ENCODE measurements at places on chromosomes 1 and 21.

DNA sequence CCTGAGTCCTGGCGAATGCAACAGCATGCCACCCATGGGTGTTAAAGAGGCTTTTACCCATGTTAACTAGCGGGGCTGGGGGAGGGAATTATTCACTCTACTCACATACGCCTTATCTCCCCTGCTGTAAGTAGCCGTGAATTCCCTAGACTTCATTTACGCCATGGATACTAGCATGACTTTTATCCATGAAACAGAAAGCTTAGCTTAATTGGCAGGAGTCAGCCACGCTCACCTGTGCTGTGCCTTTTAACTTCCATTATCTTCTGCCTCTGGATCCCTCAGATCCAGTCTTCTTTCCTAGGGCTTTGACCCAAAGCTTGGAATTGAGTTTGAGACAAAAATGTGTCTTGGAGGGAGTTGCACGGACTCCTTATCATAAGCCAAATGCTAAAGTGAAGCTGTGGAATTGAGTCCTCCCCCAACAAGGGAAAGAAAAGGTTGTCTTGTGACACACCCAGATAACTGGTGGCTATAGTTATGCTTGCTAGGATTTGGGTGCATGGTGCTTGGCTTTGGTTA lies 9.7 kb upstream of the NASP start:
- DNase-seq: no peak
- H3K27me3 ChIP-seq: no peaks in the 10 kb centered on the region
- no peak overlapping the region for H3K27ac ChIP-seq
- H3K4me3 ChIP-seq: no peak overlapping the region
- H3K36me3 ChIP-seq: peaks cover 15% of the 10 kb centered on the region

GRCh38 chr1:93919780-93920179 lies 10.6 kb upstream of the GCLM start:
- no peaks in the 10 kb centered on the region for H3K27me3 ChIP-seq
- H3K4me3 ChIP-seq: no peak overlapping the region
- H3K4me1 ChIP-seq: no peaks in the 10 kb centered on the region
- no peak for DNase-seq

DNA sequence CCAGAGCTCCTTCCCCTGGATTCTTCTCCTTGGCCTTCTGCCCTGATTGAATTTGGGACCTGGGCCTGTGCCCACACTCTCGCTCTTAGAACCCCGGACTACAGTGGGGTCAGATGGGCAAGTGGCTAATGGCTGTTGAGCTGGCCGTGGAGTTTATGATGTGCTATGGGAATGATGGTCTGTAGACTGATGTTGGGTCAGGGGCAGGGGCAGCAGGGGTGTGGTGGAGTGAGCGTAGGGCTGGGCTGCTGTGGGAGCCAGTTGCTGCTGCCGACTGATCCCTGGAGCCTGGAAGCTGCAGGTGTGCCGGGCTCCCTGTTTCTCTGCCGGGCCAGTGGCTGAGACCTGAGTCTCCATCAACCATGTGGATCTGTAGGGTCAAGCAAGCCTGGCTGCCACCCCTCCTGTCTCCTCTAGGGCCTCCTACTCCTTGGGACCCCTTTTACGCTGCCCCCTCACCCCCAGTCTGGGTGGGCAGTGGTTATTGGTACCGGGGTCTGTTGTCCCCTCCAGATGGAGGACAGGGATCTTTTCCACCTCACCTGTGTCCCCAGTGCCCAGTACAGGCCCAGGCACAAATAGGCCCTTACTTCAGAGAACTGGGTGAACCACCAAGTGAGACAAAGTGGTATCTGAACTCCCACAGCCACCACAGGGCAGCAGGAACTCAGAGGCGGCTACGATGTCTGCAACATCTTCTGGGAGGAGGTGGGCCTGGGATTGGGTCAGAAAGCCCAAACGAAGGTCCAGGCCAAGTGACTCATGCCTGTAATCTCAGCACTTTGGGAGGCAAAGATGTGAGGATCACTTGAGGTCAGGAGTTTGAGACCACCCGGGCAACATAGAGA lies 5.1 kb downstream of the PODN start:
- peak; percentile 44 for DNase-seq
- H3K4me3 ChIP-seq: no peak overlapping the region
- no peaks in the 10 kb centered on the region for H3K27me3 ChIP-seq
- no peak overlapping the region for H3K27ac ChIP-seq
- no peaks in the 10 kb centered on the region for H3K36me3 ChIP-seq

- H3K4me3 ChIP-seq: no peak overlapping the region
- peak overlapping the region; percentile 16 for H3K27ac ChIP-seq
- no peaks in the 10 kb centered on the region for H3K36me3 ChIP-seq
- H3K27me3 ChIP-seq: no peaks in the 10 kb centered on the region
- no peak for DNase-seq
- H3K4me1 ChIP-seq: peaks cover 2% of the 10 kb centered on the region
Observed at GRCh38 chr1:22031214-22031962, 21.1 kb upstream of the CDC42 start.

- H3K27ac ChIP-seq: no peak overlapping the region
- H3K4me3 ChIP-seq: no peak overlapping the region
- peaks cover 61% of the 10 kb centered on the region for H3K36me3 ChIP-seq
- H3K4me1 ChIP-seq: peaks cover 23% of the 10 kb centered on the region
- no peak for DNase-seq
Observed at GRCh38 chr1:208045463-208046260, 134.7 kb upstream of the CD34 start.

GRCh38 chr1:211127166-211127565 lies 6.8 kb downstream of the KCNH1 start:
- no peak overlapping the region for H3K27ac ChIP-seq
- DNase-seq: no peak
- no peaks in the 10 kb centered on the region for H3K36me3 ChIP-seq
- H3K4me1 ChIP-seq: no peaks in the 10 kb centered on the region

DNA sequence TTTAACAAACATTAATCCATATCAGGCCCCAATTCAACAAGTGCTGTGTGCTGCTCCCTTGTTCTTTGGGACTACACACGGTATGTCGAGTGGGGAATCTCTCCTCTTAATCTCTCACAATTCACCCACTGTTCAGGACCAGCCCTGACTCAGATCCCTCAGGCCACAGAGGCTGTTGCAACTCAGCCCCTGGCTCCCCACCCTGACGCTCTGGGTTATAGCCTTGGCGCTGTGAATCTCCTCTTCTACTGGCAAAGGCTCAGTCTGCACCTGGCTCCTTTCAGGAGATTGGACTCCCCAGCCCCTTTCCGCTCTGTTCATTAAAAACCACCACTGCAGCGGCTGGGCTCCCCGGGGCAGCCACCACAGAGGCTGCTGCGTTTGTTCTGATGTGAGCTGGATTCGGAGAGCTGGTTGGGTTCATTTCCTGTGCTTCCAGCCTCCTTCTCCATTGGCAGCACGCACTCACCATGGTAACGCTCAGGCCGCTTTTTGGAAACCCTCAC lies 13.0 kb downstream of the CAPN8 start:
- no peaks in the 10 kb centered on the region for H3K36me3 ChIP-seq
- no peak for DNase-seq
- H3K4me3 ChIP-seq: no peak overlapping the region
- peaks cover 23% of the 10 kb centered on the region for H3K4me1 ChIP-seq
- H3K27ac ChIP-seq: no peak overlapping the region

GRCh38 chr21:41258617-41259016 lies 58.0 kb upstream of the FAM3B start:
- H3K4me1 ChIP-seq: no peaks in the 10 kb centered on the region
- no peak overlapping the region for H3K4me3 ChIP-seq
- H3K27ac ChIP-seq: no peak overlapping the region
- H3K27me3 ChIP-seq: no peaks in the 10 kb centered on the region

Measured in psoas muscle (tissue), 8 donors.